IPS DF 19.7 (cell line): ENCODE measurements at places on chromosomes 4 and X.

- no peak for DNase-seq
Observed at GRCh38 chrX:97374266-97374665, 490.6 kb downstream of the RPA4 start.

GRCh38 chr4:73821325-73821724 lies 15.2 kb upstream of the CXCL6 start:
- DNase-seq: no peak

GRCh38 chrX:50801135-50801534 lies 12.9 kb downstream of the SHROOM4 start:
- DNase-seq: no peak

DNA sequence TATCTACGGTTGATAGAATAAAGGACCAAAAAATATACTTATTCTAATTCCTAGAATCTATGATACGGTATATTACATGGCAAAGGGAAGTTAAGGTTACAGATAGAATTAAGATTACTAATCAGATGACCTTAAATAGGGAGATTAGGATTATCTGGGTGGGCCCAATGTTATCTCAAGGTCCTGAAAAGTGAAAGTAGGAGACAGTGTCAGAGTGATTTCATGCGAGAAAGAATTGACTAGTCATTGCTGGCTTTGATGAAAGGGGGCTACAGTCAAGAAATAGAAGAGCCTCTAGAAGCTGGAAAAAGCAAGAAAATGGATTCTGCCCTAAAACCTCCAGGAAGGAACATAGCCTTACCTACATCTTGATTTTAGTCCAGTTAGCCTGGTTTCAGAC lies 176.9 kb upstream of the PPP1R2C start:
- no peak for DNase-seq

- DNase-seq: no peak
Observed at GRCh38 chr4:126800575-126801141, 832.1 kb upstream of the INTU start.

GRCh38 chrX:9122519-9123245 lies 88.8 kb upstream of the FAM9B start:
- no peak for DNase-seq

DNA sequence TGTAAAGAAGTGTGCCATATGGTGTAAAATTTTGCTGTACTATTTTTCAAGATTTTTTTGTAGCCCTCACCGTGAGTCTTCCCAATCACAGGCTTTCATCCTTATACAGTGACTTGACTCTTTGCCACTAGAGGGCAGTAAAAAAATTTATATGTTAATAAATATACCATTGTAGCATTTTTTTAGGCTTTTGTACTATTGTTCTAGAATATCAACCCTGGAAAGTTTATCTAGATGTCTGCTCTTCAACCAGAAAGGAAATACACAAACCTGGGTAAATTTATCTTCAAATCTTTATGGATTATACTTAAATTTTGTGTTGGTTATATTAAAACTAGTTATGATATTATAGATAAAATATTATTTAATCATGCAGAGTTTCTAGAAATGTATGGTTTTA lies 235.3 kb downstream of the TENM3 start:
- DNase-seq: no peak

DNA sequence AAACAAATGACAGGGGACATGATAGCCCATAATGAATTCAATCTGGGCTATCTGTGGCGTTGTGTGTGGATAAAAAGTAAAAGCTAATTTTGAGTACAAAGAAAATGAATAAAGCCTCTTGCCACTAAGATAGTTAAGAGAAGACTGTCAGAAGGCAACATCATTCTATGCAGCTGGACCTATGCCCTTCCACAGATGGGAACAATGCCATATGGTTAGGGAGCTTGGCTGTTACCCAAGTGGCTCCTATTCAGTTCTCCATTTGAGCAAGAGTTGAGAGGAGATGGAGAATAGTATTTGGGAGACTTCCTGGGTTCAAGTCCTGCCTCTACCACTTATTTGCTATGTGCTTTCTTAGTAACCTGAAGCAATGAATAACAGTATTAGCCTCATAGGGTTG lies 107.7 kb downstream of the ANXA3 start:
- no peak for DNase-seq
